ENCODE measurements at places on chromosomes 3 and 15.

GRCh38 chr3:46998121-46998851 lies 18.8 kb downstream of the NBEAL2 start:
- no peak for DNase-seq

DNA sequence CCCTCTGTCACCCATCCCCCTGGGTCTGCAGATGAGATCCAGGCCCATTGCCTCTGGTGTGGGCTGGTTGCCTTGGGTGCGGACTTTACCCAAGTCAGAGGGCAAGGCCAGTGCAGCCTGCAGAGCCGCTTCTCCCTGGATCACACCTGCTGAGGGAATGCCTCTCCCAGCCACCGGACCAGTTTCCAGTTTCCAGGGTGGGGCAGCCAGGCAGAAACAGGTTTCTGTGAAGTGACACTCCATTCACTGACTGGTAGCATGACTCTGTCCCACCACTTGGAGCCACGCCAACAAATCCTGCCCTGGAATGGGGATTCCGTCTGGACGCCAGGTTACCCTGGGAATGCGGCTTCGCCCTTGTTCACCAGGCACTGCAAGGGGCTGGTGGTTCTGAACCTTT lies 30.0 kb downstream of the PAQR5 start:
- no peak for DNase-seq

GRCh38 chr3:17489139-17489538 lies 253.3 kb downstream of the TBC1D5 start:
- DNase-seq, result no peak

DNA sequence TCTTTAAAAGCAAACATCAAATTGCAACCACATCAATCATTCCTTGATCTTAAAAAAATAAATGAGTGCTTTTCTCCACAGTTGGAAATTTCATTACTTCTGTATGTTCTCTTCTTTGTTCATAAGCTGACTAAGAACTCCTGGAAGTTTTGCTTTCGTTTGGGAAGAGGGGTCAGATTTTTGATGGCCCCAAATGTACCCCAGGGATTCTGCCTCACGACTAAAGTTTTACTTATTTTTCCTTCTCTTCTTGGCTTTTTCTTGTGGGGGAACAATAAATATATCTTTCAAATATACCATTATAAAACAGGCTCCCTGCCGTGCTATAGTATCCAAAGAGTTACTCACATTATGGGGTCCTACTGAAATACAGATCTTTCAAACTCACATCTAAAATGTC lies 215.0 kb upstream of the CDIN1 start:
- DNase-seq, result no peak

DNA sequence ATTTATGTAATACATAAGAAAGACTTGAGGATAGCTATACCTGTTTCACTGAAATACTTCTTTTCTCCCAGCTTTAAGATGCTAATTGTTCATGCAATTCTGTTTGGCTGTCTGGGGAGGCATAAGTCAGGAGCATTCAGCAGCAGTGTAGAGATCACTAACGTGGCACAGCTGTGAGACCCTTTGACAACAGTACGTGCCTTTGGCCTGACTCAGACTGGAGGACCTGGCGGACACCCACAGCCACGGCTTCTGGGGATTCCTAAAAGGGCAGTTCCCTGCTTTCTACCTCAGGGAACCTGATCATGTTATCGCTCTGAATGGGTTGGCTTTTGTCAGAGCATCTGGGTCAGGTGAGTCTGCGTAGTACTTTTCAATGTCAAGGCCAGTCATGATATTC lies 295.0 kb upstream of the ICE2 start:
- no peak for DNase-seq

GRCh38 chr3:69433121-69433968 lies 47.5 kb upstream of the FRMD4B start:
- no peak for DNase-seq

DNA sequence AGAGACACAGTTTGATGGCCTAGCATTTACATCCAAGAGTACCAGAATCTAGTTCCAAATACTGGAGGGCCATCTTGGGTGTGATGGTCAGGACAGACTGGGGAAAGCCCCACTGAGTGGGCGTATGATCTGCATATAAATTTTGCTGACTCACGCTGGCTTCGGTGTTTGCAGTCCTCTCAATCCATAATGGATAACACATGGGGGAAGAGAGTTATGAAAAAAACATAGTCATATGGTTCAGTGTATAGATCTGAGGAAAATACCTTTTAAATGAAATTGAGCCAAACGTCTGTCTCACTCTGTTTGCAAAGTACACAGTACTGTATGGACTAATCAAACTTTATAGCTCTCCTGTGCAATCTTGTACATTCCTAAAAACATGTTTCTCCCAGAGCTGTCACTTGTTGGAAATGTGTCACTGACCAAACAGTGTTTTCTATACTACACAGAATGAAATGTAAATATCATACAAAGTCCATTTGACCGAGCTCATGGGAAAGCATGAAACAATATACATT lies 125.3 kb upstream of the THBS1 start:
- no peak for DNase-seq

- DNase-seq, result no peak
Measured at GRCh38 chr3:46673151-46674030, 20.1 kb downstream of the ALS2CL start.

DNA sequence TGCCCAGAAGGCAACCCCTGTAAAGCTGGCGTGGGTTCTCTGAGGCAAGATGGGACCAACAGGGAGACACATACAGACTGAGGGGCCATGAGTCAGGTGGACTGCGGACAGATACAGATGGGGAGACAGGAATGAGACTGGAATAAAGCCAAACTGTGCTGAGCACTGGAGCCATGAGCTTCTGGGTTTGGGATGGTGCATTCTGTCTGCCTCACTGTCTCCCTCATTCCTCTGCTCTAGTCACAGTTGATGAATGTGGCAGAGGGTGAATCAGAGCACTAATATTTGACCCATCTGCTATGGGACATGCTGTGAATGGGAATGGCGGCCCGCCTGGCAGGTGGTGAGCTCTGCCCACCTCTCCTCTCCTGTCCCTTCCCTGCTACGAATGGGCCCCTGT lies 262.9 kb downstream of the EPHB1 start:
- DNase-seq, result peak; percentile 38

- no peak for DNase-seq
Measured at GRCh38 chr3:109944836-109945235, 607.5 kb upstream of the DPPA4 start.

DNA sequence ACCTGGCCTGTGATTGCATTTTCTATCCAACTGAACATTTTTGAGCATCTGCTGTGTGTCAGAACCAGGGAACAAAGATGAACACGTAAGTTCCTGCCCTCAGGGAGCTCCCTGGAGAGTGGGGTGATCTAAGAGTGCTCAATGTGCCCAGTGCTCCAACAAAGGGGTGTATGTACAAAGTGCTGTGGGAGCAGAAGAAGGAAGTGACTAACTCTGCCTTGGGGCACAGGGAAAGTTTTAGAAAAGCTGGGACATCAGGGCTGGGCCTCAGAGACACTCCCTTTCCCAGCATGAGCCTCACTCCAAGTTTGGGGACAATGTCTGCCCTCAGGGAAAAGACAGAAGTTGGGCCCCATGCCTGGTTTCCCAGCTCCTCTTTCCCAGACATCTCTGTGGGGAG lies 27.6 kb upstream of the BNC1 start:
- DNase-seq, result no peak

GRCh38 chr3:104886220-104886995 lies 480.3 kb upstream of the ALCAM start:
- no peak for DNase-seq

DNA sequence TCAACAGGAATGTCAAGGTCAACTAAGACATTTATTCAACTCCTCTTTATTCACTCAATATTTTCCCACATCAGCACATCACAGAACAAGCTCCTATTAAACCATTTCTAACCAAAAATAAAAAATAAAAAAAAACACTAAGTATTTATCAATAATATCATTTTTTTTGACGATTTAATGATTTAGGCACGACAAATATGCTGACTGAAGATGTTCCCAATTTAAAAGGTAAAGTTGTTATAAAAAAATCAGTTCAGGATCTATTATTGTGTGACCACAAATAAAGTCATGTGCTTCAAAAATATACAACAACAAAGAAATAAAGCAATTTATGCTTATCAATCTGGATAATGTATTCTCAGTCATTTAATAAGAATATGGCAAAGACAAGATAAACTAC lies 16.2 kb downstream of the DPH6 start:
- DNase-seq, result no peak

- DNase-seq, result no peak
Measured at GRCh38 chr3:36868614-36869436, 76.0 kb downstream of the TRANK1 start.

- DNase-seq, result no peak
Measured at GRCh38 chr3:195815169-195815771, 3.5 kb upstream of the MUC4 start.

GRCh38 chr3:135140591-135140990 lies 345.5 kb downstream of the EPHB1 start:
- DNase-seq, result no peak

GRCh38 chr3:31407665-31408064 lies 125.1 kb upstream of the STT3B start:
- DNase-seq, result no peak

DNA sequence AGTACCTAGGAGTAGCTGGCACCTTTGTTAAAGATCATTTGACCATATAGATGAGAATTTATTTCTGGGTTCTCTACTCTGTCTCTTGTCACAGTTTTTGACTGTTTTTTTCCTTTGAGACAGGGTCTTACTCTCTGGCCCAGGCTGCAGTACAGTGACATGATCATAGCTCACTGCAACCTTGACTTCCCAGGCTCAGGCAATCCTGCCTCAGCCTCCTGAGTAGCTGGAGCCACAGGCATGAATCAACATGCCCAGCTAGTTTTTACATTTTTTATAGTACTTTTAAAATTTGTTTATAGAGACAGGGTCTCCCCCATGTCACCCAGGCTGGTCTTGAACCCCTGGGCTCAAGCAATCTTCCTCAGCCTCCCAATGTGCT lies 45.0 kb downstream of the BCL2L10 start:
- no peak for DNase-seq

DNA sequence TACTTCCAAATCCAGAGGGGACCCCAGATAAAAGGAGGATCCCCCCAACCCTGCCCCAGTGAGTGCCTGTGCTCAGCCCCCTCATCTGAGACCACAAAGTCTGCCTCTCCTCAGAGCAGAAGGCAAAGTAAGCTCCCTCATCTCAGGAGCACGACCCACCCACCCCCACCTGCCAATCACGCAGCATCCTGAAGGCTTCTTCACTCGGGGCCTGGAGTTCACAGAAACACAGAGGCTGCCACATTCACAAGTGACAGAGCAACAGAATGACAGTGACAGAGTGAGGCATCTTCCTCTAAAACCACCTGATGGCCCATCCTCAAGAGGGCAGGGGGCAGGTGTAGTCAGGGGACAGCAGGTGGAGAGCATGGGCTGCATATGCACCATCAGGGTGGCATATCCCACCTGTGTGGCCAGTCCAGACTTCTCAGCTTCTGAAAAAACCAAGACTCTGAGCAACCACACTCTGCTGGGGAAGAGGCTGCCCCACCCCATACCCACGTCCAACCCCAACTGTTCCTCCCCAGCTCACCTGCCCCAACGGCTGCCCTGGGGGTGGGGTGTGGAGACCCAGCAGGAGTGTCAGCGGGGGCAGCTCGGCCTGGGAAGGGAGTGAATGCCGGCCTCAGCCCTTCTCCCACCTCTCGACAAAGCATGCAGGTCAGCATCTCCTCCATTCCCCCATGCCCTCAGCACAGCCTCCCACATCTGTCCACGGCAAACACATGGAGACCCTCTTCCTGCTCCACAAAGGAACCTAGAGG lies 19.3 kb downstream of the ADCY5 start:
- DNase-seq, result no peak

GRCh38 chr3:117873249-117873600 lies 1161.4 kb downstream of the IGSF11 start:
- DNase-seq, result no peak

DNA sequence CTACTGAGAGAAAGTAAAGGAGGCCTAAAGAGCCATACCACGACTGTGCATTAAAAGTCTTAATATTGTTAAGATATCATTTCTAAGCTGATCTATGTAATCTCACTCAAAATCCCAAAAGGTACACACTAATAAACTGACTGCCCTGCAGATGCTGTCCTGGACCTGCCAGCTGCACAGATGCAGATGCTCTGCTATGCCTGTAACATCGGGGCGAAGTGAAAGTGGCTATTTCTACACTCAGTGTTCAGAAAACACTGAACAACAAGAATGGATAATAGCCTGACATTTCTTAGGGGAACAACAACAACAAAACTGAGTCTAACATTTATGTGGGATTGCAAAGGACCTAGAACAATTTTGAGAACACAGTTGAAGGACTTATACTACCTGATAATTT lies 31.9 kb downstream of the RAD18 start:
- DNase-seq, result no peak

- no peak for DNase-seq
Measured at GRCh38 chr3:56423661-56424099, 44.6 kb downstream of the ERC2 start.

GRCh38 chr3:62962714-62963113 lies 87.5 kb upstream of the CADPS start:
- DNase-seq, result no peak

DNA sequence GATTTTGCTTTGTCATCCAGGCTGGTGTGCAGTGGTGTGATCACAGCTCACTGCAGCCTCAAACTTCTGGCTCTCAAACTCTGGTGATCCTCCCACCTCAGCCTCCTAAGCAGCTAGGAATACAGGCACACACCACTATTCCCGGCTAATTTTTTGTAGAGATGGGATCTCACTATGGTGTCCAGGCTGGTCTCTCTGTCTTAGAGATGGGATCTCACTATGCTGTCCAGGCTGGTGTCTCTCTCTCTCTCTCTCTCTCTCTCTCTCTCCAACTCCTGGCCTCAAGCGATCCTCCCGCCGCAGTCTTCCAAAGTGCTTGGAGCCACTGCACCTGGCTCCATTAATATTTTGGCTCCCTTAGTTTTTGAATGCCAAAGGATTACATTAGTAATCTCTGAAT lies 17.7 kb downstream of the USF3 start:
- DNase-seq, result no peak

DNA sequence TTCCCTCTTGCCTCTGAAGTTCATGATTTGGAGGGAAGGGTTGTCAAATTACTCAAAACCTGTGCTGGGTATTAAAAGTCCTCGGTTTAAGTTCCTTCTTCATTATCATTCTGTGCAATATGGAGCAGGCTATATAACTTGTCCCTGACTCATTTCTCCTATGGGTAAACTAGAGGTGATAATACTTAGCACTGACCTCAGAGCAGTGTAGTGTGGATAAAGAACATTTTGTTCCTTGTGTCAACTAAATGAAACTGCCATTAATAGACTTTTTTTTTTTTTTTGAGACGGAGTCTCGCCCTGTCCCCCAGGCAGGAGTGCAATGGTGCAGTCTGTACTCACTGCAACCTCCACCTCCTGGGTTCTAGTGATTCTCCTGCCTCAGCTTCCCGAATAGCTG lies 2.2 kb upstream of the BBX start:
- no peak for DNase-seq

GRCh38 chr3:45567730-45568172 lies 26.8 kb upstream of the LIMD1 start:
- DNase-seq, result no peak
